CD4-positive, CD25-positive, alpha-beta regulatory T cell (primary cell): ENCODE measurements at places on chromosomes 11 and 22. TPM values are rescaled to one million over a fixed set of nuclear protein-coding genes. Genes with fewer than 3 reads are reported as not detected.

The PRR33 gene
- not detected for total RNA-seq

DNA sequence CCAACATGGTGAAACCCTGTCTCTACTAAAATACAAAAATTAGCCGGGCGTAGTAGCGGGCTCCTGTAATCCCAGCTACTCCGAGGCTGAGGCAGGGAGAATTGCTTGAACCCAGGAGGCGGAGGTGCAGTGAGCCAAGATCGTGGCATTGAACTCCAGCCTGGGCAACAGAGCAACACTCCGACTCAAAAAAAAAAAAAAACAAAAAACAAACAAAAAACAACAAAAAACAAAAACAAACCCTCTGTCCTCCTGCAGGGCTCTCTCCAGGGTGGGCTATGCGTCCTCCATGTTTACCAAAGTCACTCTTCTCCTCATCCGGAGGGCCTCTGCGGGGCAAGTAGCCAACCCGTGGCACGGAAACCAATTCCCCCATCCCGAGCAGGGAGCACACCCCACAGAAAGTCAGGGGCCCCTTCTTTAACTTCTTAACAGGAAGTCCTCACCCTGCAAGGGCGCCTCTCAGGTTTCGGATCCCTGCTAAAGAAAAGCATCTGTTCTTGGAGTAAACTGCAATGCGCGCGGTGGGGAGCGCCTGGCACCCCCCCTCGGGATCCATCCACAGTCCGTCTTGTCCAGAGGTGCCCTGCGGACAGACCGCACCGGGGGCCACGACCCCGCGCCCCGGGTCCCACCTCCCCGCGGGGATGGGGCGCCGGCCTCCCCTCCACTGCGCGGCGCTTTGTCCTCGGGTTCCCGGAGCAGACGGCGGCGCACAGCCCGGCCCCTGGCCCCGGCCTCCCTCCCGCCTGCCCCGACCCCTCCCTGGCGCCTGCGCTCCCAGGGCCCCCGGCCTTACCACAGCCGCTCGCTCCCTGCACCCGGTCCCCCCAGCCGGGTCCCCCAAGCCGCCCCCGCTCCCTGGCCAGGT is 712 bp downstream of the CERK start:
- H3K36me3 ChIP-seq, result no peaks in the 10 kb centered on the region
- H3K4me1 ChIP-seq, result peaks cover 48% of the 10 kb centered on the region
- no peaks in the 10 kb centered on the region for H3K27me3 ChIP-seq
- peak overlapping the region; percentile 87 for H3K4me3 ChIP-seq
- peak overlapping the region; percentile 84 for H3K27ac ChIP-seq

DNA sequence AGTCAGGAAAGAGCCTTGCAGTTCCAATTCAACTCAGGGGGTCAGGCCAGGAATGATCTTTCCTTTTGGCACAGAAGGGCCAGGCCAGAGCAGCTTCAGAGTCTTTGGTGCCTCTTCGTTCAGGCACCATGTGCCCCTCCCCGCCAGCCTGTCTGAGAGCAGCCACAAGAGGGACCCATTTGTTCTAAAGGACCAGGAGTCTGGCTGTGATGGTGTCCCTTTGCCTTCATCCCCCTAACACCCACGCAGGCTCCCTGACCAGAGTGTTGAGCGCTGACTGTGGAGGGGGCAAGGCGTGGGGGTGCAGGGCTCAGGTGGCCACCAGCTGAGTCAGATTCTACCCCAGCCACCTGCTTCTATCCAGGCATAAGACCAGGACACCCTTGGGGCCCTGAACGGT is 156.4 kb downstream of the TTC17 start:
- no peaks in the 10 kb centered on the region for H3K36me3 ChIP-seq
- H3K27me3 ChIP-seq, result no peaks in the 10 kb centered on the region
- no peak overlapping the region for H3K4me3 ChIP-seq
- no peak overlapping the region for H3K27ac ChIP-seq

The REXO2 gene
- total RNA-seq, result 44.1 TPM

DNA sequence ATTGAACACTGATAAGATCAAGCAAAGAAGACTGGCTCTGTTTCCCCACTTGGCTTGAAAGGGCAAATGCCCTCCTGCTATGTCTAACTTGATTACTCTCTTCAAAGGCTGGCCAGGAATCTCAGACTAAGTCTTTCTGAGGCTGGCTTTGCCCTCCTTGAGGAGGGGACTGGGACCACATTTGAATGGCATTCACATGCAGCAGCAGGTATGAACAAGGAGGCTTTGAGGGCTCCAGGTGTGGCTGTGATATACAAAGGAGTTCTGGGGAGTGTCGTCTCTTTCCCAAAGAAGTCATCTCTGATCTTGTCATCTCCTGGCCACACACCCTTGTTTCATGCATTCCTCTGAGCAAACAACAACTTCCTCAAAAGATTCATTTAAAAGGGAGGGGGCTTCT is 130.8 kb downstream of the ARL14EP start:
- H3K36me3 ChIP-seq, result no peaks in the 10 kb centered on the region
- H3K4me1 ChIP-seq, result no peaks in the 10 kb centered on the region
- DNase-seq, result no peak
- H3K27ac ChIP-seq, result no peak overlapping the region
- no peaks in the 10 kb centered on the region for H3K27me3 ChIP-seq
- no peak overlapping the region for H3K4me3 ChIP-seq

GRCh38 chr11:118659314-118659952 is 20.0 kb downstream of the TREH start:
- DNase-seq, result peak; percentile 83
- H3K27me3 ChIP-seq, result no peaks in the 10 kb centered on the region
- no peak overlapping the region for H3K27ac ChIP-seq
- H3K4me3 ChIP-seq, result no peak overlapping the region
- no peaks in the 10 kb centered on the region for H3K36me3 ChIP-seq

- H3K27me3 ChIP-seq, result no peaks in the 10 kb centered on the region
- peak overlapping the region; percentile 90 for H3K27ac ChIP-seq
- no peak for DNase-seq
- H3K4me3 ChIP-seq, result peak overlapping the region; percentile 44
Observed at GRCh38 chr22:31629741-31630184, 32.3 kb downstream of the PISD start.

The NFRKB gene
- total RNA-seq, result 41.0 TPM

DNA sequence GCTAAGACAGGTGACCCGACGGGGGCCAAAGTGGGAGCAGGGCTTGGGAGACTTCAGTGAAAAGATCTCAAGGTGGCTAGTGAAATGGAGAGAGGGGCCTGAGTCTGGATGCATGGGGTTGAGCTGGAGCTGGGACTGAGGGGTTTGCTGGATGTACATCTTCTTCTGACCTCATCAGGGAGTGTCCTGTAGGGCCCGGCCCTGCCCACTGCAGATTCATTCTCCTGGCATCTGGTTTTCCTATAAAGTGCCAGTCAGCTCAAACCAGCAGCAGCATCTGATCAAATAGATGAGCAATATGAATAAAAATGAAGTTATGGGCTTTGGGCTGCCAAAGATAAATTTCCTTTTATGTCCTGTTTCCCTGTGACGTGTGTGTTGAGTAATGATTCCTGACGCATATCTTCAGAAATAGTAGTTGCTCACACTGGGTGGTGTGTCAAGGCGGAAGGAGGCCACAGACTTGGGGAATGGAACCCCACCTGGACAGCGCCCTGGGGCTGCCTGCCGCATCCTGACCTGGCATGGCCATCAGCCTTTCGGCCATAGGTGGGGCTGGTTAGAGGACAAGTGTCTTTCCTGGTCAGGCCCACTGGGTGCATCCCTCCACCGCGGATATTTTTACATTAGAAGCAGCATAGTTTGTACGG is 135.4 kb downstream of the OSBP2 start:
- H3K27me3 ChIP-seq, result peaks cover 2% of the 10 kb centered on the region
- no peak overlapping the region for H3K27ac ChIP-seq
- DNase-seq, result no peak
- no peaks in the 10 kb centered on the region for H3K4me1 ChIP-seq

The DDB1 gene
- 155 TPM for total RNA-seq

- H3K27ac ChIP-seq, result no peak overlapping the region
- no peaks in the 10 kb centered on the region for H3K27me3 ChIP-seq
- H3K4me1 ChIP-seq, result no peaks in the 10 kb centered on the region
- no peak for DNase-seq
- H3K4me3 ChIP-seq, result no peak overlapping the region
Observed at GRCh38 chr11:27663326-27663725, 36.9 kb downstream of the BDNF start.

DNA sequence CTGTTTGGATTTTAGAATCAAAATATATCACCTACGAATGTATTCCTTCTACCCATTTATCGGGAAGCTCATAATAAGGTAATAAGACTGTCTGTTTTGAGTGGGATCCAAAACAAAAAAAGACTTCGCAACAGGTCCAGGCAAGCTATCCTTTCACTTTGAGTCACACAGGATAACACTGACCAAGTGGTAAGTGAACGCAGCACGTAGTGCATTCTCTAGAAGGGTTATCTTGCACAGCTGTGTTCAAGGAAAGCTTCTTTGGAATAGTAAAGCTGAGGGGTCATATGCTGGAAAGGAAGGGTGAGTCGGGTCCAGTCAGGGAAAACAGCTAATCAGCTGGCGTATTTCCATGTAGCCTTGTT is 22.3 kb upstream of the NRGN start:
- H3K36me3 ChIP-seq, result no peaks in the 10 kb centered on the region
- H3K27me3 ChIP-seq, result peaks cover 35% of the 10 kb centered on the region
- no peak overlapping the region for H3K4me3 ChIP-seq

GRCh38 chr11:18745251-18745650 is 19.3 kb upstream of the IGSF22 start:
- no peak overlapping the region for H3K4me3 ChIP-seq
- no peaks in the 10 kb centered on the region for H3K36me3 ChIP-seq
- no peak overlapping the region for H3K27ac ChIP-seq
- no peak for DNase-seq

DNA sequence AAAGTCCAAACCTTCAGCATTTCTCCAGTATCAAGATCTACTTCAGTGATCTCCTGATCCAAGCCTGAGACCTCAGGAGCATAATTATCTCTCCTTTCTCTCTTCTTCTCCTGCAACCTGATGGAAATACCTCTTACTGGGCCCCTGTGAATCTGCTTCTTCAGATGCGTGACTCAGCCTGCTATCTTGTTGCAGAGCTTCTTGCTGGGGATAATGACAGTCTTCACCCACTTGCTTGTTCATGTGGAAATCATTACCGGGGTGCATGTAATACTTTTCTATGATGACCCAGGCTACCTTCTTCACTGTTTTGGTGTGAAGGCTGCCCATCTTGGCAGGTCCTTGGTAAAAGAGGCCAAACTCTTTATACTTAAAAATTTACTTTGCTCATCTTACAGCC is 140.0 kb upstream of the POU2AF2 start:
- H3K27me3 ChIP-seq, result no peaks in the 10 kb centered on the region
- no peak overlapping the region for H3K4me3 ChIP-seq
- H3K36me3 ChIP-seq, result no peaks in the 10 kb centered on the region

GRCh38 chr22:27381552-27381951 is 420.0 kb downstream of the MN1 start:
- no peaks in the 10 kb centered on the region for H3K4me1 ChIP-seq
- H3K4me3 ChIP-seq, result no peak overlapping the region
- no peaks in the 10 kb centered on the region for H3K36me3 ChIP-seq
- no peak for DNase-seq

- no peak overlapping the region for H3K27ac ChIP-seq
- no peaks in the 10 kb centered on the region for H3K4me1 ChIP-seq
- H3K4me3 ChIP-seq, result no peak overlapping the region
- peak; percentile 11 for DNase-seq
- no peaks in the 10 kb centered on the region for H3K27me3 ChIP-seq
Observed at GRCh38 chr22:41501209-41501608, 32.3 kb downstream of the ACO2 start.

GRCh38 chr11:123054301-123055065 is 7.5 kb downstream of the HSPA8 start:
- H3K36me3 ChIP-seq, result peaks cover 55% of the 10 kb centered on the region
- peak overlapping the region; percentile 62 for H3K27ac ChIP-seq
- H3K27me3 ChIP-seq, result no peaks in the 10 kb centered on the region
- peak; percentile 75 for DNase-seq
- H3K4me1 ChIP-seq, result peaks cover 60% of the 10 kb centered on the region

The MAP6 gene
- total RNA-seq, result 0.44 TPM

The OR2AG2 gene
- not detected for total RNA-seq

The TNNT3 gene
- 19.4 TPM for total RNA-seq

The IGF2 gene
- total RNA-seq, result 0.07 TPM

The OR10A2 gene
- total RNA-seq, result not detected

The MPZL3 gene
- total RNA-seq, result 16.1 TPM

The TST gene
- not detected for total RNA-seq

DNA sequence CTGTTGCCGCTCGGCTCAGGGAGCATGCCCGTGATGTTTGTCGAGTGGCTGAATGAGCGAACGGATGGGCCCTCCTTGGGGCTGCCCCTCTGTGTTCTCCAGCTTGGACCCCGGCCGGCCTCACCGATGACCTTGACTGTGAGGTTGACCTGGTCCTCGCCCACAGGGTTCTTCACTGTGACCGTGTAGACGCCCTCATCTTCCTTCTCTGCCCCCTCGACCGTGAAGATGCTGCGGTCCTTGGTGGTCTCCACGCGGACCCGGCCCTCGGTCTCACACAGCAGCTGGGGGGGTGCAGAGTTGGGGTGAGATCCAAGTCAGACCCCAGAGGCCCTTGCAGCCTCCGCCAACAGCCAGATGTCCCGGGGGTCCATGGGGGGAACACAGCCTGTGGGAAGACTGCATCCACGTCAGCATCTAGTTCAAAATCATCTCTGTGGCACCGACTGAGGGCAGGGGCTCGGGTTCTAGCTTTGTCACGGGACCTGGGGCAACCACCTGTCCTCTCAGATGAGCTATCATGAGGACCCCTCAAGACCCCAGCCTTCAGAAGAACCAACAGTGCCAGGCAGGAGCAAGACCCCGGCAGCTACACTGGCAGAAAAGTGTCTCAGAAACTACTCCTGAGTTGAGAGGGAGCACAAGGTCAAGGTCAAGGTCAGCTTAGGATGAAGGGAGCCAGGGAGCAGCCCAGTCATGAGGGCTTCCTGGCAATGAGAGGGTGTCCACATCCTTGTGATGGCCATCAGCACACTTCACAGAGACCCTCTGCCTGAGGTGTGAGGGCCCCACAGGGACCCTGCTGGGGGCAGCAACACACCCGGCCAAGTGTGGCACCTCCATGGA is 13.9 kb downstream of the MYBPC3 start:
- H3K4me3 ChIP-seq, result no peak overlapping the region
- no peak overlapping the region for H3K27ac ChIP-seq
- no peak for DNase-seq
- no peaks in the 10 kb centered on the region for H3K36me3 ChIP-seq
- no peaks in the 10 kb centered on the region for H3K4me1 ChIP-seq

The PLAAT5 gene
- total RNA-seq, result 1.8 TPM

- H3K36me3 ChIP-seq, result no peaks in the 10 kb centered on the region
- H3K4me1 ChIP-seq, result no peaks in the 10 kb centered on the region
- no peak for DNase-seq
- no peak overlapping the region for H3K4me3 ChIP-seq
- H3K27me3 ChIP-seq, result no peaks in the 10 kb centered on the region
- H3K27ac ChIP-seq, result no peak overlapping the region
Observed at GRCh38 chr11:101354801-101355200, 225.2 kb upstream of the PGR start.

- H3K4me1 ChIP-seq, result peaks cover 38% of the 10 kb centered on the region
- peak overlapping the region; percentile 45 for H3K4me3 ChIP-seq
- H3K27me3 ChIP-seq, result no peaks in the 10 kb centered on the region
- H3K36me3 ChIP-seq, result no peaks in the 10 kb centered on the region
Observed at GRCh38 chr22:42286205-42286604, 15.8 kb upstream of the TCF20 start.

GRCh38 chr11:66619080-66619554 is 2.7 kb downstream of the RBM14 start:
- H3K4me1 ChIP-seq, result peaks cover 70% of the 10 kb centered on the region
- peaks cover 25% of the 10 kb centered on the region for H3K36me3 ChIP-seq
- H3K27ac ChIP-seq, result peak overlapping the region; percentile 95
- no peaks in the 10 kb centered on the region for H3K27me3 ChIP-seq

GRCh38 chr22:30947816-30948454 is 20.6 kb downstream of the MORC2 start:
- H3K4me3 ChIP-seq, result peak overlapping the region; percentile 14
- H3K4me1 ChIP-seq, result peaks cover 12% of the 10 kb centered on the region
- peaks cover 34% of the 10 kb centered on the region for H3K36me3 ChIP-seq
- H3K27me3 ChIP-seq, result no peaks in the 10 kb centered on the region
- H3K27ac ChIP-seq, result no peak overlapping the region
- no peak for DNase-seq
